ENCODE measurements at places on chromosomes 3 and 15. TPM values are rescaled to one million over a fixed set of nuclear protein-coding genes. Genes with fewer than 3 reads are reported as not detected.

Gene PLA2G4E
- total RNA-seq = not detected

Gene THSD4
- total RNA-seq = 32.0 TPM

Gene CEP97
- 8.0 TPM for total RNA-seq

Gene NEK10
- total RNA-seq = 2.3 TPM

Gene TEX55
- not detected for total RNA-seq

Gene C3orf85
- not detected for total RNA-seq

Gene DYNLT2B
- 11.7 TPM for total RNA-seq
